ENCODE measurements at places on chromosomes 4 and X.

DNA sequence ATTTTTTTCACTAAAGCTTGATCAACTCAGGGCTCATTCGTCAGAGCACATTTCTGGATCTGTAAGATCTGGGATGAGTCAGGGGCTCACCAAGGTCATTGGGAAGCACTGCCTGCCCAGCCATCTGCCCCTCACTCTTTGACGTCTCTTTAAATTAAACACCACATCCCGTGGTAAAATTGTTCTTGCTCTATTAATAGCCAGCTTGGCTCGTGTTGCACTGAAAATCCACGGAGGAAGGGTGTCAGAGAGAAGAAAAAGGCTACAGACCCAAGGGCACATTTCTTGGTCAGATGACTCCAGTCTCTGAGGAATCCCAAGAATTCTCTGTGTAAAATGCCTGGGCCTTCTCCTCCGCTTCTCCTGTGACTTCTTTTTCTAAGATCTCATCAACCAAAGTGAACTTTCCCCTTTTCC lies 45.7 kb upstream of the GATB start:
- no peak for DNase-seq

DNA sequence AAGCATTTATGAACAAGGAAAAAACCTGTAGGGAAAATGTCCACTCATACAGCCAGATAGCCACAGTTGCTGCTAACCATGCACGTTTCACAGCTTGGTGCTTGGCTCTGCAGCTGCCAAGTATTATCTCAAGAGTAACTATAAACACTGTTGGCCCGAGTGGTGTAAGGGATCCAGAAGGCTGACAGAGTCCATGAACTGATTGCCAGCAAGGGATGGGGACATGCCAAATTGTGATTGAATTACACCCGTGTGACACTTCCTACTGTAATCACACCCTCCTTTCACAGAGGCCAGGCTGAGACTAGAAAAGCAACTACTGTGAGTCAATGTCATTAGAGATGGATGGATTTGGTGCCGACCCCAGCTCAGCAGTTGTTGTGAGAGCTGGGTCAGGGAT lies 223.9 kb upstream of the ANKRD50 start:
- DNase-seq, result no peak

DNA sequence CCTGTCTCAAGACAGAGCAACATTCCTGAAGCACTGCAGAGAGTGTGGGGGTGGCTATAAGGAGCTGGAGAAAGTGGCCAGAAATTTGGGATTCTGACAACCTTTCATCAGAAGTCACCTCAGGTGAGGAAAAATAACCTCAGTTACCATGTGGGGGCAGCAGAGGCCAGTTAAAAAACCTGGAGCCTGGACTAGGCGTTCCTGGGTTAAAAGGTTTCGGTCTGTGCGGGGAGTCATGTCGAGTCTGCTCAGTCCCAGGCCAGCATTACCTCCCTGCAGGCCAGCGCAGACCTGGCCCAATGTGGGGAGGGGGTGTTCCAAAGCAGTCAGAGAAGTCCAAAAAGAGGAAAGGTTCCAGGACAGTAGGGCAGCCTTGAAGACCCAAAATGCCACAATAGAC lies 10.9 kb upstream of the NALF2 start:
- peak; percentile 54 for DNase-seq

GRCh38 chrX:28659269-28659668 lies 72.0 kb downstream of the IL1RAPL1 start:
- DNase-seq, result peak; percentile 4

DNA sequence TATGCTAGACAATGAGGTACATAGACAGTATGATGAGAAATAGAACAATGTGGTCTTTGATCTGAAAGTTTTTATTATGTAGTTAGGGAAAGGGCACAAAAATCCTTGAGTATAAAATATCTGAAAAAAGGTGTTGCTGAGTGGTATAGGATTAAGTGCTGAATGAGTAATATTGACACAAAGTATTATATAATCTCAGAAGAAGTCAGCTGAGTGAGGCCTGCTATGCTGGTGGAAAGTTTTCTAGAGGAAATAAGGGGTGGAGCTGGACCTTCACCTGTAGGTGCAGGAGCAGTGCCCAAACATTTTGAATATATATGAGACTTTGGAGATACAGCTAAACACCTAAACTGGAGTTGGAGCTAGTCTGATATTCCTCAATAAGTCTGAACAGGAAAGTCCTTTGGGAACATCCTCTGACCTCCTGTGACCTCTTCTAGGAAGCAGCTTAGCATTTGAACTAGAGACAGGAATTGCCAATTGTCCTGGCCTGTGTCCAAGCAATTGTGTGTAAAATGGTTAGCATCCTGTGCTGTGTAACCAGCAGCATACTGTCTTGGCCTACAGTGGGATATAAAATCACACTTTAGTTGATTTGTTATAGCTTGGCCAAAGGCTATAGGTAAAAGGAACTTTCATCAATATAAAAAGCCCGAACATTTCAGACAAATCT lies 285.3 kb downstream of the ANKRD50 start:
- DNase-seq, result no peak

DNA sequence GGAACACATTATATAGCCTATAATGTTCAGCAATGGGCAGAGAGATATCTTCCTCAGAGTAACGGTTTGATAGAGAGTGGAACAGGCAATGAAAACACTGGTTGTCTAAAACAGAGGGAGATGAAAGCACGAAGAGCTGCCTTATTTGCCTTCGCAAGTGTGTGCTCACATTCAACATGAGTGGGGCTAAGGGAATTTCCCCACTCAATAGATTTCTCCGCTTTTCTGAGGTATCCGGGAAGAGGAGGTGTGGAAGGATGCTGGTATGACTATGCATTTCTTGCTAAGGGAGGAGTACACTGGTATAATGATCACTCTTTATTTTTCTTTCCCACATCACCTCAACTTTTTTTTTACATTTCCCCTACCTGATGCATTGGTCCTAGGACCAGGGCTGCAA lies 7.8 kb upstream of the GPR82 start:
- peak; percentile 16 for DNase-seq

DNA sequence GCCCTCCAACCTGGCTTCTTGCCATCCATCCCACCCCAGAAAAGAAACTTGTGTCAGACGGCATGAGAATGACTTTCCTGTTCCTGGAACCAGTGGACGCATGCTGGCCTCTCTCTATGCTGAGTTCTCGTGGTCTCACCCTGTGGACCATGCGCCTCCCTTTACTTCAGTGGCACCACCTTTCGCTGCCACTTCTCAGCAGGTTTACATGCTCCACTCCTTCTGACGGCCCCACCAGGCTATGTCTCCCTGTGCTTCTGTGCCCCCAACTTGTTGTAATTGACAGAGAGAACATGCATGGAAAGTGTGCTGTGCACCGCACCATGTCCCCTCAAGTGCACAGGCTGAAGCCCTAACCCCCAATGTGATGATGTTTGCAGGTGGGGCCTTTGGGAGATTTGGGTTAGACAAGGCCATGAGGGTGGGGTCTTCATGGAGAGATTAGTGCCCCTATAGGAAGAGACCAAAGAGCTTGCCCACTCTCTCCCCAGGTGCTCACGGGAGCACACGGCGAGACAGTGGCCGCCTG lies 3.1 kb upstream of the PPP2R2C start:
- no peak for DNase-seq

GRCh38 chr4:101791182-101791558 lies 640 bp downstream of the BANK1 start:
- DNase-seq, result no peak

DNA sequence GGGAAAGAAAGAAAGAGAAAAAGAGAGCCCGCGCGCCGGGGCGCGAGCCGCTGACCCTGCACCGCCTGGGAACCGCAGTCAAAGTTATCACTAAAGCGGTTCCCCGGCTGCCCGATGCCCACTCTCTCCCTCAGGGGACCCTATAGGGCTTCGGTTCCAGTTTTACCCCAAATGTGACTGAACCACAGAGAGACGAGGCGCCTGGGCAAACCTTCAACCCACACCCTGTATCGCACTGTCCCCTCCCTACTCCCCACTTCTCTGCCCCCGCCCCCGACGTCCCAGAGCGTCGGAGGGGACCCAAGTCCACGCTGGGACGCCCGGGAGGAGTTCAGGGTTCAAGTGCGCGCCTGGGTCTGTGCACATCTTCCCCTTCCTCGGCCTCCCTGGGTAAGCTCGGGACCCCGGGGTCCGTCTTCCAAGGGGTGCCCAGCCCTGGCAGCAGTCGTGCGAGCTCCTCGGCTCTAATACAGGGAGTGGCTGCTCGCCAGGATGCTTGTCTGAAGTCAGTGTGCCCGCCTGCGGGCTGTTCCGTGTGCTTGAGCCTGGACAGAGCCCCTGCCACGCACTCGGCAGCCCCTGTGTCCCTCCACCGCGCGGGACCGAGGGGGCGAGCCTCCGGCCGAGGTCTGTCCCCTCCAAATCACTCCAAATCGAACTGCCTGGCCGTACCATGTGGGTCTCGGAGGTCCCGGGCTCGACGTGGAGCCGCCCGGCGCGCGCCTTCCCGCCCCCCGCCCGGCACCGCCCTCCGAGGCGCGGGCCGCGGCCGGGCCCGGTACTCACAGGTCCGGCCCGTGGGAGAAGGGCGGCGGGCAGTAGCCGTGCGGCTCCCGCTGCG lies 960 bp downstream of the TRPC3 start:
- peak; percentile 32 for DNase-seq

DNA sequence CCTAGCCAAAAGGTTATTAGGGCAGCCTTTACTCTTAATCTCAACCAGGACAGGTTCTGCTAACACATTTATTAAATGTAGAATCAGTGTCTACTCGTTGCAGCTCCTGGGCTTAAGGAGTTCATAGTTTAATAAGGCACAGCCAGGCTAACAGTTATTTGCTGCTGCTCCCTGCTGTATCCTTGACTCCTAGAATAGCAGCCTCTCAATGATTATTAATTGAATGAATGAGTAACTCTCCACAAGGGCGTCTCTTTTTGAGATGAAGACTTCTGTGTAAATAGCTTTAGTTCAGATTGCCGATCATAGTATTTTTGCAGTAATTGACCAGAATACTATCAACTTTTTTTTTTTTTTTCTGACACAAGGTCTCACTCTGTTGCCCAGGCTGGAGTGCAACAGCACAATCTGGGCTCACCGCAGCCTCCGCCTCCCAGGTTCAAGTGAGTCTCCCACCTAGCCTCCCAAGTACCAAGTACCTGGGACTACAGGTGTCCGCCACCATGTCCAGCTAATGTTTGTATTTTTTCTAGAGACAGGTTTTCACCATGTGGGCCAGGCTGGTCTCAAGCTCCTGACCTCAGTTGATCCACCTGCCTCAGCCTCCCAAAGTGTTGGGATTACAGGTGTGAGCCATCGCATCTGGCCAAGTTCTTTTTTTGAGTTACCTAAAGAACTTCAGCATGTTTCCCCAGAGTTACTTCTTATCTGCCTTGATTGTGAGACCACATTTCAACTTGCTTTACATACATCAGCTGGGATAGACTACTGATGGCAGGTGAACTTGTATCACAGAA lies 2.9 kb downstream of the UGDH start:
- no peak for DNase-seq

- no peak for DNase-seq
Observed at GRCh38 chr4:142365391-142365790, 480.7 kb downstream of the INPP4B start.

DNA sequence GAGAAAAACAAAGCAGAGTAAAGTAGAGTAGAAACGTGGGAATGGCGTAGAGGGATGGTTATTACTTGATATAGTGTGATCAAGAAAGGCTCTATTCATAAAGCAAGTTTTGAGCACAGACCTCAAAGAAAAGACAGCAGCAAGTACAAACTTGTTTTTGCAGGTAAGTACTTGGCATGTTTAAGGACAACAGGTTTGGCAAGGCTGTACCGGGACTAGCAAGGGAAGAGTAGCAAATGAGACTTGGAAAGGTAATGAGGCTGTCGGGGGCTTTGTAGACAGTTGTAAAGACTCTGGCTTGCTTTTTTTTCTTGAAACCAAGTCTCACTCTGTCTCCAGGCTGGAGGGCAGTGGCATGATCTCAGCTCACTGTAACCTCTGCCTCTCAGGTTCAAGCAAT lies 40.9 kb downstream of the NEK1 start:
- no peak for DNase-seq

DNA sequence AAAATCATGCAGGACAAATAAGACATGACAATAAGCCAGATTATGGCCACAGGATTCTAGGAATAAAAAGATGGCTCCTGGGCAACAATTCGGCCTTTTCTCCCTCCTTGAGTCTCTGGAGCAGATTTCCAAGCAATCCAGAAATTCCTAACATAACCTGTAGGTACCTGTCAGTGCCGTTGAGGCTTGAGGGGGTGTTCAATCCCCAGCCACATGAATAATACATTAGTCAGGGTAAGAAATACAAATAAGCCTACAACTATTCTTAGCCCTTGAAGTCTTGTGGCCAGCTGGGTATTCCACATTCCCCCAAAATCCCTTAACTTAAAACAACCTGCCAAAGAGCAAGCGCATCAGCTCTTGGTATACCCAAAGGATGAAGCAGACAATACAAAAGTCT lies 9.7 kb downstream of the CXorf38 start:
- DNase-seq, result no peak

DNA sequence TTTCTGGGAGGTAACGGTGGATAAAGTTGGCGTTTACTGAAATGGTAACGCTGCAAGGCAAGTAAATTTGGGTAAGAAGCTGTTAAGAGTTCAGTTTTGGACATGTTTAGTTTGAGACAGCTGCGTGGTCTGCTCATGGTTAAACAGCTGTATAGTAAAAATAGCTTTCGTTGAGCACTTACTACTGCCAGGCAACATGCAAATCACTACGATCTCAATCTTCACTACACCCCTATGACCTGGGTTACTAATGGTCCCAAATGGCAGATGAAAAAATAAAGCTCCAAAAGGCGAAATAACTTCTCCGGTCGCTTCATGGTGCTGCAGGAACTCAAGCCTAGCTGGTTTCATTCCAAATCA lies 22.2 kb downstream of the FABP2 start:
- DNase-seq, result no peak

- DNase-seq, result no peak
Observed at GRCh38 chrX:70479247-70479921, 34.7 kb downstream of the DLG3 start.

DNA sequence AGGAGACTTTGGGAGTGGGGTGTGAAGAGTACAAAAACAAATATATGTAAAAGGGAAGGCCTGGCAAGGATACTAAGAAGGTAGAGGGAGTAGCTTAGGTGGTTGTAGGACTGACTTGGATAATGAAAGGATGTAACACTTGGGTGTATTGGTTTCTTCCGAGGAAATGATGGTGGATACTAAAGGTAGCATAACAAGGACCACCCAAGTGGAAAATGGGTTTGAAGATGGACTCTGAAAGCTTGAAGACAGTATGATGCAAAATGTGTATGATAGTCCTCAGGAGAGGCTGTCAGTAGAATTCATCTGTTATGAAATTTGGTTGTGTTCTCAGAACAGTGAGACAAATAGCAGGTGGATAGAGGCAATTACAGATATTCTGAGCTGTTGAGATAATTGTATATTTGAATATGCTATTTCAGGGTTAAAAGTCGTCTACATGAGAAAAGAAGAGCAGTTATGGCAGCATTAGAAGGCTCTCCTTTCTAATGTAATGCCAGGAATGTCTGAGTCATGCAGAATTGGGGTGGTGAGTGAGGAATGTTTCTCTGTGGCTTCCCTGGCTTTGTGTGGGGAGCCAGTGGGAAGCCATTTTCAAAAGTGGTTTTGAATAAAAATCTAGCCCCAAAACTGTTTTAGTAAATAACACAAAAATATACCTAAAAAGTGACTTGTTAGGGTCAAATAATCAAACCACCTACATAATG lies 75.6 kb downstream of the FHIP1A start:
- no peak for DNase-seq

- no peak for DNase-seq
Observed at GRCh38 chr4:99670409-99671073, 12.9 kb upstream of the C4orf54 start.

Data from activated naive CD4-positive, alpha-beta T cell treated with anti-CD3 and anti-CD28 coated beads for 36 hours (primary cell).